ENCODE measurements at places on chromosomes 3 and 15.

GRCh38 chr3:41111011-41111410 is 88.3 kb upstream of the CTNNB1 start:
- no peak for DNase-seq

- DNase-seq = no peak
Observed at GRCh38 chr3:42685363-42685881, at the start of gene KLHL40. Gene KLHL40, plus strand, starts transcription at chr3:42685537. Its CDS starts 82 bp downstream, at chr3:42685619.

- DNase-seq = no peak
Observed at GRCh38 chr3:50256978-50257890, 11.7 kb upstream of the SEMA3B start.

- DNase-seq = no peak
Observed at GRCh38 chr3:184836090-184836822, 24.3 kb downstream of the VPS8 start.

GRCh38 chr3:151285940-151286339 is 7.6 kb upstream of the P2RY14 start:
- DNase-seq = no peak

DNA sequence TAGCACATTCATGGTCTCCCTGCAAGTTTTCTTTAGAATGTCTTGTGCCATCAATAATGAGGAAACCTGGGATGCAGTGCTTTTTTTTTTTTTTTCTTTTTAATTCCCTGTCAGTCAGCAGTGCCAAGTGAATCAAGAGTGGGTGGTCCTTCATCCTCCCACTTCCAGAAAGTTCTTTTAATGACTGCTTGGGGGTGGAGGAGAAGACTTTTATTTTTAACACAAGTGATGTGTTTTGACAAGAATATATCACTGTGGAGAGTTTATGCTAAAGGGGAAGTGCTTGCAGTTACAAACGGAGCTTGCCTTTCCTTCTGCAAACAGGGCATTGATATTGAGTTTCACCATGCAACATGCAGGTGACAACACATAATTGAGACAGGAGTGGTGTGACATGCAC is 69.7 kb downstream of the CACNA2D3 start:
- DNase-seq = no peak

- DNase-seq = no peak
Observed at GRCh38 chr15:70094690-70095311, 2.9 kb downstream of the TLE3 start.

GRCh38 chr3:8215821-8216220 is 285.8 kb upstream of the LMCD1 start:
- DNase-seq = no peak

DNA sequence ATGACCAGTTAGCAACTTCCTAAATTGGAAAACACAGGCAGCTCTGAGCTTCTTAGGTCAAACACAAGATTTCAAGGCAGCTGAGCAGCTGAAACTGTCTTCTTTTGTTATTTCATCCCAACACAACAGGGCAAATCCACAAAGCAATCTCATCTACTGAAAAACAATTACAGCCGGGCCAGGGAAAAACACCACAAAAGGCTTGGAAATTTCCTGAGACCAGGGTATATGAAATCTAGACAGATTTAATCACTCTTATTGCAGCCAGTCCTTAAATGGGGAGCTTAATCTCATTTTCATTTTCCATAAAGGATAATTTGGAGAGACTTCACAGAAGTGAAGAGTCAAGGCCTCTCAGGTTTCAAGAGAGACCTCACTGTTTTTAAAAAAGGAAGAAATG is 181.8 kb downstream of the SSR3 start:
- DNase-seq = no peak

GRCh38 chr3:141386126-141386488 is 17.8 kb downstream of the ZBTB38 start:
- DNase-seq = no peak

DNA sequence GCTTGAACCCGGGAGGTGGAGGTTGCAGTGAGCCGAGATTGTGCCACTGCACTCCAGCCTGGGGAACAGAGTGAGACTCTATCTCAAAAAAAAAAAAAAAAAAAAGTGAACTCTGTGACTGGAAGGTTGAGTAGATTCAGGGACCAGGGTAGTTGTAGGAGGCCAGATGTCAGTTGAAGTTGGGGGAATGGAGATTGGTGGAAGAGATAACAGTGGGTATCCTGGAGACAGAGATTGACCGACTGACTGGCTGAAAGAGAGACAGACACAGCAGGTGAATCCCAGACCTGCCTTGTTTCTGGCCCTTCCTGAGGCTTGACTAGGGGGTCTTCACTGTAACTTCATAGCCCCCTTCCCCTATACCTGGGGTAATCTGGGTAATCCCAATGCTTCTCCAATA is 22.1 kb upstream of the RNU6-1 start:
- DNase-seq = no peak

DNA sequence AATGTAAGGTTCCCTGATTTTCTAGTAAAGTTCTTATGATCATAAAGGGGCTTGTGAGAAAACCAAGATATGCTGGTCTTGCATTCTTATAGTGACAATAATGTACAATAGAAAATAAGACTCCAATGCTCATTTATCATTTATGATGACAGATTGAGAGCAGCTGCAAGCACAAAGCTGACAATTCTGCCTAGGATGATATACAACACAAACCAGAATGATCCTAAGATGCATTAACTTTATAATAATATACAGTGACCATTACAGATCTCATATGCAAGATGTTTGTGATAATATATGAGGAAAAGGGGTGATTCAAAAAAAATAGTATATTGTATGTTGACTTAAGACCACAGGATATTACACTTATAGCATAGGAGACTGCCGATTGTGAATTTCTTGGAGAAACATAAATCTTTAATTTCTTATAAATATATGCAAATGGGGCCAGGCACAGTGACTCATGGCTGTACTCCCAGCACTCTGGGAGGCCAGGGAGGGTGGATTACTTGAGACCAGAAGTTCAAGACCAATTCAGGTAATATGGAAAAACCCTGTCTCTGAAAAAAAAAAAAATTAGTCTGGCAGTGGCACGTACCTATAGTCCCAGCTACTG is 387.0 kb downstream of the ZBBX start:
- DNase-seq = no peak

DNA sequence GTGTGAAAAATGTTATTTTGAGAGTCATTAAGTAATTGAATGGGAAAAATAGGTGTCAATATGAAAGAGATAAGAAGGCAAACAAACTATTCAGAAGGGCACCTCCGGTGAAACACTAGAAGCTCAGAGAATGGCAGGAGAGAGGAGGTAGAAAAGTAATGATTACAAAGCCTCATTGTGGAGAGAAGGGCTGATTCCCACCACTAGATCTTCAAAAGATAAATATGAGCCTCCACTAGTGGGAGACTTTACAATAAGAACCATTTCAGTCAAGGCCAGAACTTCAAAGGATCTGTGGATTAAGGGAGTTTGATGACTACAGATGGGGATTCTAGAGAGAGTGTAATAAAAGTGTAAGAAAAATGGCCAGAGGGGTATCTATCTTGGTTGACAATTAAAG is 535.6 kb downstream of the NLGN1 start:
- no peak for DNase-seq

DNA sequence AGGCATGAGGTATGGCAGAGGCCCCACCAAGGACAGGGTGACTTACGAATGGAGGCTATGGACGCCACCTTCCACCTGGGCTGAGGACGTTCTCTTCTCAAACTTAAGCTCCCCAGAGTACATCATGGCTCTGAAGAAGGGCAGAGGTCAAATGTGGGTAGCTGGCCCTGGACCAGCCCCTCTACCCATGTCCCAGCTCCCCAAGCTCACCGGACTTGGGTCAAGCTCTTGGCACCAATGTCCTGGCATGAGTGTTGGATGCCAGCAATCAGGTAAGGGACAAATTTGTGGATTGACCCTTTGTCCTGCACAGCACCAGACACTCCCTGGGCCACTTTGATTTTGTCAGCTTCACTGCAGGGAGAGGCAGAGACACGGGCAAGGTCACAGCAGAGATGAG is 2.5 kb downstream of the NDUFAF3 start:
- no peak for DNase-seq

Data from AG09309 (cell line).